Esophagus mucosa (tissue), 1 donor: ENCODE measurements at places on chromosomes 5 and 9. TPM values are rescaled to one million over a fixed set of nuclear protein-coding genes. Genes with fewer than 3 reads are reported as not detected.

DNA sequence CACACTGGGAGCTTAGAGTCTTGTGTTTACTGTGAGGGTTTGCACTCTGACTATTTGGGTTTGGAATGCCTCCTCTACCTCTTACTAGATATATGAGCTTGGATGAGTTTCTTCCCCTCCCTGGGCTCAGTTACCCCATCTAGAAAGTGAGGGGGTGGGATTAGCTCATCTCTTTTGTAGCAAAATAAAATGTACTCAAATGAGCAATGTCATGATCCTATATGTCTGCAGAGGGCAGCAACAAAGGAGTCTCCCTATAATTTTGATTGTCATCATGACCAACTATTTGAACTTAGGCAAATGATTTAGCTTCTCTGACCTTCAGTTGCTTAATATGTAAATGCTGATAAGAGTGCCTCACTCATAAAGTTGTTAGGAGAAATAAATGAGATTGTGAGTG lies 109.0 kb downstream of the DPYSL3 start:
- ATAC-seq: no peak

DNA sequence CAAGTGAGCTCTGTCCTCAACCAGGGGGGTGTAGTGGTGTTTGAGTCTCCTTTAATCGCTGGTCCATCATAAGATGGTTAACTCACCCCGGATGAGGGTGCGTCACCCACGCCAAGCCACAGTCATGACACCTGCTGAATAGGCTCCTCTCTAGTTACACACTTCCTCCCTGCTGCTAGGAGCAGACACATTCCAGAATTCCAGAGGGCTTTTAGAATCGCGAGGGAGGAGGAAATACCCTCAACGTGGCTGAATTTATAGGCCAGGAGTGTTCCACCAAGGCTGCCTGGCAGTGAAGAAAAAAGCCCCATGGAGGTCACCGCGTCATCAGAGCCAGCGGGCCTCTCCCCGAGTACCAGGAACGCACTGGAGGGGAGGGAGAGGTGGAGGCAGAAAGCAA lies 5.1 kb downstream of the GLRX start:
- no peak for ATAC-seq

DNA sequence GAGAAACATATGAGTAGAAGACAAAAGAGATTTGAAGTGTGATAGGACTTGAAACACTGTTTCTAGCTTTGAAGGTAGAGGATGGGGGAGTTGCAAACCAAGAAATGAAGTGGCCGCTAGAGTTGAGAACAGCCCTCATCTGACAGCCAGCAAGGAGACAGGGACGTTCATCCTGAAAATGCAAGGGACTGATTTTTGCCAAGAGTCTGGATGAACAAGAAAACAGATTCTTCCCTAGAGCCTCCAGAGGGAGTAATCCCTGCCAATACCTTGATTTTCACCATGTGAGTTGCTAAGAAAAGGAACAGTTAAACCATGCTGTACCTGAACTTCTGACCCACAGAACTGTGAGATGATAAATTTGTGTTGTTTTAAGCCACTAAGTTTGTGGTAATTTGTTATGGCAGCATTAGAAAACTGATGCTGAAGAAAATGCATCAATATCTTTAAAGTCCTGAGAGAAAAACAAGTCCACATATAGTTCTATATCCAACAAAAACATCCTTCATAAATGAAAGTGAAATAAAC lies 154.0 kb upstream of the ADAMTSL1 start:
- no peak for ATAC-seq

- no peak for ATAC-seq
Measured at GRCh38 chr5:162372256-162372655, 304.7 kb downstream of the GABRG2 start.

DNA sequence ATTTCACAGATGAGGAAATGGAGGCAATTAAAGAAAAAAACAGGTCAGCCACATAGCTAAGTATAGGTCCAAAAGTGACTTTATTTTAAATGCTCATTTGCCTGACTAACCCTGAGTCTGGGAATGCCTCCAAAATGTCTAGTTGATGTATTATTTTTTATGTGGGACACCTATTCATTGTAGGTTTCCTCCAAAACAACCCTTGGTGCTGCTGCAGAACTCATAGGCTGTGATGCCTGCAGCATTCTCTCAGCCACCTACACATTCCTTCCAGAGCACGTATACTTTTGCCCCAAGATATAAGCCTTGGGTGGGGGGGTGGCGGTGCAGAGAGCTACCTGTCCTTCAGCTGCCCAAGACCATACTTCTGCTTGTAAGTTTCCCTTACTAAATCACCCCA lies 77.4 kb downstream of the MSX2 start:
- no peak for ATAC-seq

GRCh38 chr5:160432196-160432595 lies 10.5 kb downstream of the PTTG1 start:
- ATAC-seq: no peak

DNA sequence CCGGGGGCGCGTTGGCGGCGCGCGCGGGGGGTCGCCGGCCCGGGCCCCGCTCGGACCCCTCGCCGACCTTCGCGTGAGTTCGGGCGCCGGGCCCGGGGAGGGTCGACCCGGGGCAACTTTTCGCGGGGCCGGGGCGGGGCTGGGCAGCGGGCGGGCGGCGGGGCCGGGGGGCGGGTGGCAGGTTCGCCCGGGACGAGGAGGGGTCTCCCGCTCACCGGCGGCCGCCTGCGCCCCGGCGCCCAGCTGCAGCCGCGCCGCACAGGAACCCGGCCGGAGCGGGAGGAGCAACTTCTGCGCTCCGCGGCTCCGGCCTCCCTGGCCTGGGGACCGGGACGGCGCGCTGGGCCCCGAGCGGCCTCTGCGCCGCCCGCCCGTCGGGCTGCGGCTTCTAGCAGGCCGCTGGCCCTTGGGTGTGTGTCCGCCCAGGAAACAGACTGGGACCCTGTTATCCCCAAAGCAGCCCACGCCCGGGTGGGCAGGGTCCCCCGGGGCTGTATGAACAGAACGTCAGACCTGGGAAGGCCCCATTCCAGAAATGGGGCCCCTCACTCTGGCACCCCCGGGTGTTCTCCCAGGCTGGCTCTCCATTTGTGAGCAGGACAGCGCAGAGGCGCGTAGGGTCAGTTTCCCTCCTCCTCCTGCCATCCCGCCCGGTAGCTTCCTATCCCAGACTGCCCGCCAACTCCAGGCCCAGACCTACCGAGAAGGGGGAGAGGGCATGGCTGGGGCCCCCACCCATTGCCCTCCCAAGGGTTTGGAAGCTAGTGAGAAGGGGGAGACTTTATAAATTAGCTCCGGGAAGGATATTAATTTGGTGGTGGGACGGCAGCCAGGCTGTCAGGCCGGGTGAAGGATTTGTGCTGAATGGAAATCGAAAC lies 708 bp downstream of the RXRA start:
- no peak for ATAC-seq

- no peak for ATAC-seq
Measured at GRCh38 chr9:107717529-107718314, 228.2 kb upstream of the KLF4 start.

DNA sequence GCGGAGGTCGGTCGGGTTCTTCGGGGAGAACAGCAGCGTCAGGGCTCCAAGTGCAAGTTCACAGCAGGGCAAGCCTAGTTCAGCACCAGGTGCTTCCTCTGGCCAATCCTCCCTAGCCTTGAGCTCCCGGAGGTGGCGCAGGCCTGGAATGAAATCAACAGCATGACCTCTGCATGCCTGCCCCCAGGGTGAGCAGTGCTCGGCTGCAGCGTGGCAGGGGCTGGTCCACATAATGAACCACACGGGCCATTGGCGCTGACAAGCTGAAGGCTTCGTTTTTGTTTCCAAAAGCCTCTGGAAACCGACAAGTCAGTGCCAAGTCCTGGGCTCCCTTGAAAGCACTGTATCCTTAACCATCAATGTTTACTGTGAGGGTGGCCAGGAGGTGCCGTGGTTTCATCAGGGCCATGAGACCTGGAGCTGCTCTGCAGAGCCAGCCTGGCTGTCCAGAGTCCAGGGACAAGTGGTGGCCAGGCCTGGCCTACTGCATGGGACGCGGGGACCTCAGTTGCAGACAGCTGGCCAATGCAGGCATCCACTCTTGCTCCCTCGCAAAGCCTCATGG lies 2.1 kb upstream of the INPP5E start:
- ATAC-seq: no peak

GRCh38 chr9:89621676-89622075 lies 16.9 kb downstream of the GADD45G start:
- no peak for ATAC-seq

Gene ADAMTS13
- total RNA-seq: 0.92 TPM

Gene TMEM141
- total RNA-seq: 102 TPM

Gene PCDHGA3
- 0.76 TPM for total RNA-seq

Gene SPINK6
- total RNA-seq: 2.9 TPM

Gene LHX3
- 0.08 TPM for total RNA-seq
